ENCODE measurements at places on chromosomes 6 and 20. TPM values are rescaled to one million over a fixed set of nuclear protein-coding genes. Genes with fewer than 3 reads are reported as not detected.

The PCSK2 gene
- 0.45 TPM for polyA plus RNA-seq

The PRKN gene
- polyA plus RNA-seq: 4.0 TPM

The HFE gene
- 3.7 TPM for polyA plus RNA-seq

The MPC1 gene
- polyA plus RNA-seq: 71.2 TPM

The WFDC10B gene
- polyA plus RNA-seq: not detected

The WFDC2 gene
- polyA plus RNA-seq: not detected

The SLC22A1 gene
- 0.13 TPM for polyA plus RNA-seq

The GGTLC1 gene
- 0.17 TPM for polyA plus RNA-seq

The CD109 gene
- 23.6 TPM for polyA plus RNA-seq

The CDH4 gene
- 1.3 TPM for polyA plus RNA-seq

The SNAP25 gene
- polyA plus RNA-seq: 5.1 TPM

The GLO1 gene
- 108 TPM for polyA plus RNA-seq

The FAXC gene
- polyA plus RNA-seq: 2.5 TPM

The PPIL6 gene
- 6.5 TPM for polyA plus RNA-seq

- DNase-seq: peak; percentile 54
Measured at GRCh38 chr6:133546098-133546497, 304.9 kb downstream of the EYA4 start.

DNA sequence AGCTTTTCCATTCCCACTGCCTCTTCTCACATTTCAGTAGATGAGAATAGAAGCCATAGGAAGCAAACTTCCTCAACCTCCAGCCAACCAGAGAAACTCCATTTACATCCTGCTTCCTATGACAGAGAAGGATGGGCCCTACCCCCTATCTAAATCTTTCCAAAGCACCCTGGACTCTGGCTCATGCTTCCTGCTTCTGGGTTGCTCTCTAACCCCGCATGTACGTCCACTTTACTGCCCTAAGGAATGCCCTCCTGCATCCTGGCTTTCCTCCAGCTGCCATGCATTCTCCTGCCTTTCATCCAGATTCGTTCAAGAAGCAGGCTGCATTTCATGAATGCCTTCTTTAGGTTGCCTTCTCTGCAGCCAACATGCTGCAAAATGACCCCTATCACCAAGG, 91.9 kb downstream of the FAM217A start:
- peak; percentile 39 for DNase-seq

- no peak for DNase-seq
Measured at GRCh38 chr6:44042989-44043478, 84.2 kb downstream of the MRPL14 start.

DNA sequence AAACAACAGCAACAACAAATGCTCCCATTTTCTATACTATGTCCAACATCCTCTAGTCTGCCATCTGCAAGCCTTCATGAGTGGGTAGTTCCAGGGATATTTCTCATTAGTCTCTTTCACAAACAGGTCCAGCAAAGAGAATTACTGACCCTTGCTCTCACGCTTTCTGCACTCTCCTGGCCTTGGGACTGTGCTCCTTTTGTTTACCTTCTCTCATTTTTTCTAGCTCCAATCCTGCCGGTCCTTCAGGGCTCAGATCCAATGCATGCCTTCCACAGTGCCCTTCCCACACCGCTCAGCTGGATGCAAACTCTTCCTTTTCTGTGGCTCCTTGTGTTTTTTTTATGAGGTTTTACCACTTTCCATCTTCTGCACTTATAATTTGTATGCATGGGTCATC, 47.2 kb downstream of the ADTRP start:
- DNase-seq: no peak

DNA sequence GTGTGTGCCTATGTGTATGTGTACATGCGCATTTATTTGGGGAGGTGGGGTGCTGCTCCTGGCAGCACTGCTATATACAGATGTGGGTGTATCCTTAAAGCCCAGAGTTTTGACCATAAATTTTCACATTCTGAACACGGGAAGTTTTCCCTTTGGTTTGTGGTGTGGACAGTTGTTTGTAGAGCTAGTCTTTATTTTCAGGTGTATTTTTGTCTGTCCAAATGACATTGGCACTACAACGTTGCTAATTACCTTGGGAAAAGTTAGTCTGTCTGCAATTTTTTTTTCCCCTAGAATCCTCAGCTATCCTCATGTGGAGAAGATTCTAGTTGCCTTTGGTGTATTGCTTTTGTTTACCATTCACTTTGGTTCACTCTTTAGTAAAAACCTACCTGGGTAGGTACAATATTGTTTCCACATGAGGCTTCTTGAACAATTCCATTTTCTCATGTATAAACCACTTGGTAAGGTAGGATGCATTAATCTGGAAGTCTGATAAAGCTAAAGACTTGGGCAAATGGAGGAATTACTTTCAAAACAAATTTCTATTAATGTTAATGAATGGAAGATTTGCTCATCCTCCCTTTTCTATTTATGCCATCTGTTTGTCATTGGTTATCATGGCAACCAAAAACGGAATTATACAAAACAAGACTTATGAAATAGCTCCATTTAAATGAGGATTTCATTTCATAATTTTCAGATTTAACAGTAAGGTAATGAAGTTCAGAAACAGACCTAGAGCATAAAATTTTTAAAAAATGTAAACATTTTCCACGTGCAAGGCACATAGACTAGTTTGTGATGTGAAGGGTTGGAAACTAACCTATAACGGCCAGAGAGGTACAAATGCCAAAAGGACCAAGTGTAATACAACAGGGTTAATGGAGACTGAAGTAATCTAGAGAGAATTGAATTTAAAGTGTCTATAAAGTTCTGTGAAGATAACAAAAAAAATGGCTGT, 3.9 kb downstream of the CCN2 start:
- peak; percentile 74 for DNase-seq

DNA sequence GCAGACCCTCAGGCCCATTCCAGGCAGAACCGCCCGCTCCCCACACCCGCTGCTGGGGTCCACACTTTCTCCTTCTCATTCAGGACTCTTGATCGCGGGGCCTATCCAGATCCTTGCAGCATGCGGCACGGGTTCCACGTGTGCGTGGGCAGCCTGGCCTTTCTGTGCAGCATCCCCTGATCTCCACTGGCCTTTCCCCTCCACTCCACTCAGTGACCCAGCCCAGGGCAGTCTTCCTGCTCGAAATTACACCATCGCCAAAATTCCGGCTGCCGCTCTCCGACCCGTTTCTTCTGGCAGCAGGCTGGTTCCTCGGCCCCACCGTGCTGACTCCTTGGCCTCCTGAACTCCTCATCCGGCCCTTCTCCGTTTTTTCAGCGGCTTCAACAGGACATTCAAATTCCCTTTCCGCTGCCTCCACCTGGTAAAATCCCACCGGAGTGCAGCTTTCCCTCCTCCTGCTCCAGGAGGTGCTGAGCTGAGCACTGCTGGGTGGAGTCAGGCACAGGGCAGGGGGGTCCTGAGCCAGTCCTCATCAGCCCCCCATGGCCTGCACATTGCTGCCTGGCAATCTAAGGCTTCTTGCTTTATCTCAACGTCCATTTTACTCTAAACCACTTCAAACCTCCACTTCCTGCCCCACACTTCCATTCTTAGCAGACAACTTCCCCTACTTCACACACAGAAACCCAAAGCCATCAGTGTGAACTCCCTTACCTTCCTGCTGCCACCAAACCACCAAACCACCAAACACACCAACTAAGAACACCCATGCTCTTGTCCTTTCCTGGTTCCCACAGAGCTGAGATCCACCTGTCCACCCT, 9.0 kb downstream of the SFT2D1 start:
- DNase-seq: no peak

- DNase-seq: no peak
Measured at GRCh38 chr6:100173211-100173610, 179.2 kb upstream of the MCHR2 start.

GRCh38 chr6:23266536-23266935, 697.2 kb downstream of the HDGFL1 start:
- DNase-seq: no peak

GRCh38 chr6:53359843-53360092, 11.0 kb upstream of the ELOVL5 start:
- no peak for DNase-seq

DNA sequence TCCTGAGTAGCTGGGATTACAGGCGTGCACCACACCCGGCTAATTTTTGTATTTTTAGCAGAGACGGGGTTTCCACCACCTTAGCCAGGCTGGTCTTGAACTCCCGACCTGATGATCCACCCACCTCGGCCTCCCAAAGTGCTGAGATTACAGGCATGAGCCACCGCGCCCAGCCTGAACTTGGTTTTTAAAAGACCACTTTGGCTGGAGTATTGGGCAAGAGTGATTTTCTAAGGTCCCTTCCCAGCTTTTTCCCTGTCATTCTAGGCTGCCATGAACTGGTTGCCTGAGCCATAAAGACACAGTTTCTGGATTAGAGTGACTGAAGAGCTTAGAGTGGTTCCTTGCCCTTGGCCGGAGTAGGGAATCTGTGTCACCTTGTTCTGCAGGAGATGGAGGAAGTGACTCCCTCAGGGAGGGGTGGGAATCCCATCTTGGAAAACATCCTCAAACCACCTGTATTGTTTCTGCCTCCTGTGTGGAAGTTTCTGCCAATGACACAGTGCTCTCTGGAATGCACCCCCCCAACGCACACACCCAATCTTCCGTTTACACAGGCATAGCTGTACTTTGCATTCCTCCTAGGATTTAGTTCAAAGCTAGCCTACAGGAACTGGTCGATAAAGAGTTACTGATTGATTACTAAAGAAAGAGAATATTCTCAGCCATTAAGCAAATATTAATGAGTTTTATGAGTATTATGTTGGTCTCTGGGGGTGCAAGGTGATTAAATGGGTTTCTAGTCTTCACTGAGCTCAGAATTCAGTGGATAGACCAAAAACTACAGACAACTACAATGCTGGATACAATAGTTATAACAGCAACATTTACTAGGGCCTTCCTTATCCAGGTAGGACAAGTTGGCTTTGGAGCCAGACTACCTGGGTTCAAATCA, 18.2 kb downstream of the BCL2L1 start:
- DNase-seq: no peak

DNA sequence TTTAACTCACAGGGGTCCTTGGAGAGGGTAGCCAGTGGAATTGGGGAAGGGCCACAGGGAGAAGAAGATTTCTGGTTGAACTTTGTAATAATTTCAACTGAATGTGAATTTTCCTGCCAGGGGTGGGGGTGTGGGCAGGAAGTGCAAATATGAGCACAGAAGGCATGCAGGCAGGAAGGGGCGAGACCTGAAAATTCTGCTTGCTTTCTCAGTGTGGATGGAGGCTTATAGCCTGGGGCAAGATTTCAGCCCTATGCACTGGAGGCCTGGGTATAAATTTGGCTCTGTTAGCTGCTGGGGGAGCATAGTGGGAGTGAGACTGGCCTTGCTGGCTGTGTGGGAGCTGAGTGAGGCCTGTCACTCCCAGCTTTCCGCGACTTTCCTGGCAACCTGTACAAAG, 54.4 kb downstream of the PERP start:
- DNase-seq: no peak

- no peak for DNase-seq
Measured at GRCh38 chr20:39309458-39309857, 347.3 kb downstream of the DHX35 start.

GRCh38 chr20:61926796-61927192, 138.9 kb downstream of the TAF4 start:
- no peak for DNase-seq

DNA sequence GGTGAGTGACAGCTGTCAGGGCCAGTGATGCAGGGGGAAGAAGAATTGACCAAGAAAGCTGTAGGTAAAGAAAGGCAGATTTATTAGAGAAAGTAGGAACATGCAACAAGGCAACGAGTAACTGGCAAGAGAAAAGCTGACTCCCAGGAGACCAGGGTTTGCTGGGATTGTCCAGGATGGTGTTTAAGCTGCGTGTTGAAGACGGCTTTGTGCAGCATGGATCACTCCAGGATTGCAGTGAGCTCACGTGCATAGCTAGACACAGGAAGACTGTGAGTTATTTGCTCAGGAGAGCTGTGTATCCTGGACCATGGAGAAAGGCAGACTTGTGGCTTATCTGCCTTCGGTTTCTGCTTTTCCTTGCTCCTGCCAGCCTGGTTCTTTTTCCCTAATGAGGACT, 87.6 kb downstream of the TTLL2 start:
- DNase-seq: no peak

DNA sequence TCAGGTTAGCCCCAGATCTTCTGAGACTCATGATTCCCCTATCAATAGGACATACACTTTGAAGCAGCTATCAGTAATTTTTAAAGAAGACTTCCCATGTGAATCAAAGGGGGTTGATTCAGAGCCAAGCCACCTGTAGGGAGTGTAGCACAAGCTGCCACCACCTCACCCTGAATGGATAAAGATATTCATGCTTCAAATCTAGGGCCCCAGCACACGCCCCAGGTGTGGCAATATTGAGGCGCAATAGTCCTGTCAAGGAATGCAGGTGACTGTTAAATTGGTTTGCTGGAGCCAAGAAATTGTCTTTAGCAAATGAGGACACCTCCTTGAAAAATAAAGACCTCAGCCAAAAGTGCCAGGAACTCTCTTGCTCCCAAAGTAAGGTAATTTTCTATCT, 404.4 kb downstream of the MAFB start:
- DNase-seq: no peak

- no peak for DNase-seq
Measured at GRCh38 chr6:25973923-25974555, 11.4 kb downstream of the TRIM38 start.

GRCh38 chr6:169529931-169530751, 171.7 kb downstream of the WDR27 start:
- DNase-seq: peak; percentile 93

- DNase-seq: no peak
Measured at GRCh38 chr6:134093007-134093573, 40.7 kb upstream of the SLC2A12 start.

- DNase-seq: peak; percentile 77
Measured at GRCh38 chr6:126696921-126697693, 357.2 kb downstream of the CENPW start.

DNA sequence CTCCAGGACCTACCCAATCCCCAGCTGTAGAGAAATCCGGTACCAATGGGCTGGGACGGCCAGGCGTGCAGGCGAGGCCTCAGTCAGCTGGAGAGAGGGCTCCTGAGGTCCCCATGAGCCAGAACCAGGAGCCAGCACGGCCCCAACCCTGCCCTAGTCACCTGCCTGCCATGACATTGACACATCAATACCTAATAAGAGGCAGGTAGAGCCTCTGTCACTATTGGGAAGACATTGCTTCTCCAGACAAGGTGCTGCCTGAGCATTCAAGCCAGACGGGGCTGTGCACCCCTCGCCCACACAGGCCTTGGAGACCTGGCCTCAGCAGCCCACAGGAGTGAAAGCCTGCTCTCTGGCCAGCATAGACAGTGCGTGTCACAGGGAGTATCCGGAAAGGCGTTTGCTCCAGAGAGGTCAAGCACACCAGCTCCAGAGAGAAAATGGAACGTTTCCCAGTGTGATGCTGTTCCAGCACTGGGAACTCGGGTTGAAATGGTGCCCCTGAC, 3.5 kb downstream of the DLL1 start:
- no peak for DNase-seq

GRCh38 chr6:38027685-38028373, 208.3 kb downstream of the ZFAND3 start:
- DNase-seq: no peak

GRCh38 chr20:6864740-6865139, 97.3 kb downstream of the BMP2 start:
- DNase-seq: peak; percentile 14

DNA sequence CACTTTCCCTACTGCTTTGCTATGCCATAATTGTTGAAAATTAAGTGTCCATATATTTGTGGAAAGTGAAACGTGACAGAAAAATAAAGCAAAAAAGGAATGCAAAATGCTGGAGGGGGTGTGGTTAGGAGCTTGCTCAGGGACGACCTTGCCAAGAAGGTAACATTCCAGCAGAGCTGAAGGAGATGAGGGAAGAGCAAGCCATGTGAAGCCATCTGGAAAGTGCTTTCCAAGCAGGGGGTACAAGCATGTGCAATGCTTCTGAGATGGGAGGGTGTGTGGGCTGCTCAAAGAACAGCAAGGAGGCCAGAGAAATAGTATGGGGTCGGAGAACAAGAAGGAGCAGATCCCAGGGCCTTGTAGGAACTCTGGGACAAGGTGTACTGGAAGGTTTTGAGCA, 161.7 kb downstream of the ISM1 start:
- DNase-seq: no peak
